T-cell (primary cell): ENCODE measurements at places on chromosomes 2 and 18. TPM values are rescaled to one million over a fixed set of nuclear protein-coding genes. Genes with fewer than 3 reads are reported as not detected.

GRCh38 chr2:196344397-196344796 is 173.0 kb upstream of the STK17B start:
- H3K27ac ChIP-seq, result no peak overlapping the region
- no peaks in the 10 kb centered on the region for H3K4me1 ChIP-seq
- H3K36me3 ChIP-seq, result no peaks in the 10 kb centered on the region
- DNase-seq, result no peak

SLC4A3 gene
- 0.13 TPM for total RNA-seq

DNA sequence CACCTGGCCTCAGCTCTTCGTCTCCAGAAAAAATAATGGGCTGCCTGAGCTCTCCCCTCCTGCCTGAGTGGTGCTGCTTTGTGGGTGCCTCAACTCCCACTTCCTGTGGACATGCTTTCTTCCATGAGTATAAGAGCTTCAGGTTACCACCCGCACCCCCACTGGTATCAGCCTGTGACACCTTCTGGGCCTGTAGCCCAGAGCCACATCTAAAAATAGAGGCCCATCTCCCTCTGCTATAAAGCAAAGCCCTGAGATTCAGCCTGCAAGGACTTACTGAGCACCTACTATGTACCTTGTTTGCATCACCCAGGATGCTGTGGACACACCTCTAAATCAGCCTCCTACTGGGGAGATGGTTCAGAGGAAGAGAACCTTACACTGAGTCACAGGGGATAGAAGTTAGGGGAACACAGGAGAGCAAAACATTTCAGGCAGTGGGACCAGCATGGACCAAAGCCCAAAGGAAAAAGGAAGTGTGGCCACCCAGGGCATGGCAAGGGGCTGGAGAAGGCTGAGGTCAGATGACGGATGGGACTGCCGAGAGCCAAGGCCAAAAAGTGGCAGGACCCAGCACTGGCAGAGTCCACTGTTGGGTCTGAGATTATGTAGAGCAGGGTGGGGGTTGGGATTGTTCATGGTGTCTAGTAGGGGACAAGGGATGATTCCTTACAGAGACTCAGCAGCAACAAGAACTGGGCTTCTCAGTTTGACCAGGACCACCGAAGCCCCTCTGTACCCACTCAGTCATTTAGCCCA is 123.7 kb upstream of the PPP1CB start:
- no peak overlapping the region for H3K4me3 ChIP-seq
- no peaks in the 10 kb centered on the region for H3K36me3 ChIP-seq
- H3K27me3 ChIP-seq, result no peaks in the 10 kb centered on the region
- peaks cover 50% of the 10 kb centered on the region for H3K4me1 ChIP-seq

- no peak for DNase-seq
- no peak overlapping the region for H3K4me3 ChIP-seq
- no peaks in the 10 kb centered on the region for H3K27me3 ChIP-seq
- H3K36me3 ChIP-seq, result no peaks in the 10 kb centered on the region
Measured at GRCh38 chr2:221402072-221402471, 170.0 kb downstream of the EPHA4 start.

PSME4 gene
- total RNA-seq, result 40.5 TPM

- H3K27ac ChIP-seq, result no peak overlapping the region
- DNase-seq, result no peak
- no peaks in the 10 kb centered on the region for H3K27me3 ChIP-seq
Measured at GRCh38 chr18:48545757-48546321, 7.0 kb downstream of the CTIF start.

NMUR1 gene
- 3.0 TPM for total RNA-seq

GPR17 gene
- total RNA-seq, result not detected

DNA sequence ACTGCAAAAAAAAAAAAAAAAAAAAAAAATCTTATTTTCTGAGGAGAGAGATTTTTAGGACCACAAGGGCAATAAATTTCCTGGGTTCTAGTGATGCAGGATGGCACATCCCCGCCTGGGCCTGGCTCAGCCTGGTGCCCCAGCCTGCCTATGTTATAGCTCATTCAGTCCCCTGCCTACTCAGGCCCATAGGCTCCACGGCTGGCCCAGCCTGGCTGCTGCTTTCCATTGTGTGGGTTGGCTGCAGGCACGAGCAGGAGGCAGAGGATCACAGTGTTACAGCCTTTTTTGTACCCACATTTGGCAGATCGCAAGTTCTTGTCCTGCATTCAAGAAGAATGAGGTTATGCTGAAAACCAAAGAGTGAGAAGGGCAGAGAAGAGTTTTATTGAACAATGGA is 2.8 kb upstream of the SULT6B1 start:
- no peak overlapping the region for H3K27ac ChIP-seq
- H3K4me1 ChIP-seq, result peaks cover 6% of the 10 kb centered on the region
- H3K27me3 ChIP-seq, result no peaks in the 10 kb centered on the region
- no peak for DNase-seq
- no peaks in the 10 kb centered on the region for H3K36me3 ChIP-seq

GRCh38 chr2:173027181-173028128 is 48.2 kb upstream of the MAP3K20 start:
- H3K4me3 ChIP-seq, result no peak overlapping the region
- H3K27me3 ChIP-seq, result no peaks in the 10 kb centered on the region
- H3K27ac ChIP-seq, result no peak overlapping the region
- H3K4me1 ChIP-seq, result no peaks in the 10 kb centered on the region
- DNase-seq, result peak; percentile 66

DNA sequence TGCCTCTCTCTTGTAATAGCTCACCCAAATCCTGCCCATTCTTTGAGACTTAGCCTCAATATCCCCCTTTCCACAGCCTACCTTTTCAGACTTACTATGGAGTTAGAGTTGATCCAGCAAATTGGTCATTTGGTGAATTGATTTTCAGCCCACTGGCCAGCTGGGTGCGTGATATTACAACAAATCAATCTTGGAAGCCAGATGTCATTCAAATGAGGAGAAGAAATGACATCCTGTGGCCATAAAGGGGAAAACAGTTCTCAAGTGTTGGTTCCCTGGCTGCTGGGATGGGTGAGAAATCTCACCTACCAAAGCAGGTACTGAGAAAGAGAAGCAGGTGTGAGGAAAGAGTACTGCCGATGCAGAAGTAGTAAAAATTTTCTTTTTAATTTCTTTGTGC is 36.7 kb upstream of the FOXI3 start:
- no peaks in the 10 kb centered on the region for H3K36me3 ChIP-seq
- no peak overlapping the region for H3K27ac ChIP-seq
- DNase-seq, result no peak
- no peaks in the 10 kb centered on the region for H3K4me1 ChIP-seq

- peaks cover 2% of the 10 kb centered on the region for H3K4me1 ChIP-seq
- H3K27ac ChIP-seq, result no peak overlapping the region
- peaks cover 3% of the 10 kb centered on the region for H3K27me3 ChIP-seq
- no peak for DNase-seq
- H3K36me3 ChIP-seq, result no peaks in the 10 kb centered on the region
Measured at GRCh38 chr2:91477731-91478672, 2786.5 kb downstream of the RPIA start.

DNA sequence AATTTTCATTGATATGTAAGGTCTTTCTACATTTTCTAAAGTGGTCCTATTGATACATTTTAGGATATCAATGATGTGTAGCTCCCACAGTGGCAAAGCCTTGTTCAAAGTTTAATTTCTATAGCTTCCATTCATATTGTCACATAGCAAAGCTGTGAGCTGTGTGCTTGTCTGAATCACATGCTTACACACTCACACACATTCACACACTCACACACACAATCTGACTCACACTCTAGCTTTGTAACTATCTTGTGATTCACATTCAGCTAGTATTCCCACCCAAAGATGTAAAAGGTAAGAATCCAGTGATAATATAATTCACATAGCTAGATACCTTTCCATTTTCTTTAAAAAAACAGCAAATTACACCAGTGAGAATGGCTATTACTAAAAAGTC is 58.7 kb downstream of the MAPRE2 start:
- no peak overlapping the region for H3K27ac ChIP-seq
- H3K27me3 ChIP-seq, result no peaks in the 10 kb centered on the region
- no peaks in the 10 kb centered on the region for H3K4me1 ChIP-seq
- H3K4me3 ChIP-seq, result no peak overlapping the region
- no peaks in the 10 kb centered on the region for H3K36me3 ChIP-seq

DNA sequence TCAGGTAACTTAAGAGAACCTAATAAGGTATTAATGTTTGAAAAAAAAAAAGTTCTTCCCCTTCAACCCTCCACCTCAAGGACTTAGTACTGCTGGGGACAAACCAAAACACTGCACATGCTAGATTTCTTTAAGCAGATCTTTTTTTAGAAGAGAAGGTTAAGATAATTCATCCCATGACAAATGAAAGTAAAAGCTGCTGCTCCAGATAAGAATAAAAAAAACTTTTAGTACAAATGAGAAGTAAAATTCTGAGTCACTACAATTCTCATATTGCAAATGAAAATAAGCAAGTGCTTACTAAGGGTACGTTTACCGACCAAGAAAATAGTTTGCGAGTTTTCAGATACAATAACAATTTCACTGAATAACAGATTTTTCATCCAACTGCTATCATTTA is 8.9 kb downstream of the STAM2 start:
- H3K36me3 ChIP-seq, result no peaks in the 10 kb centered on the region
- no peaks in the 10 kb centered on the region for H3K4me1 ChIP-seq
- H3K27me3 ChIP-seq, result no peaks in the 10 kb centered on the region
- DNase-seq, result no peak
- no peak overlapping the region for H3K27ac ChIP-seq

AFTPH gene
- total RNA-seq, result 33.4 TPM

SIGLEC15 gene
- total RNA-seq, result not detected

GRCh38 chr18:79803611-79804051 is 5.9 kb downstream of the KCNG2 start:
- no peak overlapping the region for H3K4me3 ChIP-seq
- peaks cover 2% of the 10 kb centered on the region for H3K4me1 ChIP-seq
- no peaks in the 10 kb centered on the region for H3K36me3 ChIP-seq
- no peak for DNase-seq
- H3K27me3 ChIP-seq, result no peaks in the 10 kb centered on the region

GRCh38 chr2:135132314-135132713 is 80.2 kb downstream of the RAB3GAP1 start:
- no peak for DNase-seq
- no peaks in the 10 kb centered on the region for H3K27me3 ChIP-seq
- no peak overlapping the region for H3K4me3 ChIP-seq
- no peak overlapping the region for H3K27ac ChIP-seq

DNA sequence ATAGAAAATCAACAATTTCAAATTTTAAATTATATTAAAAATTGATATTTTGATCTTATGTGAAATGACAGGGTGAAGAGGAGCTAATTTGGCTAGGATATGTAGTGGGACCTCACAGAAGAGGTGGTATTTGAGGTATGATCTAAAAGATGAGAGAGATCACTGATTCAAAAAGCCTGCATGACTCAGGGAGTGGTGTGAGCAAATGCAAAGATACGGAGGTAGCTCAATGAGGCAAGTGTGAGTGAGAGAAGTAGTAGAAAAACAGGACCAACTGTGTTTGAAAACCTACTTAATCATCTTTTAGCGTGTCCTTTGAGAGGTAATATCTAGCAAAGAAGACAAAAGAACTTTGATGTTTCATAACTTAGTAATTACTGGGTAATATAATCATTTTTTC is 557.5 kb downstream of the DSC3 start:
- H3K4me1 ChIP-seq, result no peaks in the 10 kb centered on the region
- H3K4me3 ChIP-seq, result no peak overlapping the region
- no peak for DNase-seq
- no peak overlapping the region for H3K27ac ChIP-seq

DNA sequence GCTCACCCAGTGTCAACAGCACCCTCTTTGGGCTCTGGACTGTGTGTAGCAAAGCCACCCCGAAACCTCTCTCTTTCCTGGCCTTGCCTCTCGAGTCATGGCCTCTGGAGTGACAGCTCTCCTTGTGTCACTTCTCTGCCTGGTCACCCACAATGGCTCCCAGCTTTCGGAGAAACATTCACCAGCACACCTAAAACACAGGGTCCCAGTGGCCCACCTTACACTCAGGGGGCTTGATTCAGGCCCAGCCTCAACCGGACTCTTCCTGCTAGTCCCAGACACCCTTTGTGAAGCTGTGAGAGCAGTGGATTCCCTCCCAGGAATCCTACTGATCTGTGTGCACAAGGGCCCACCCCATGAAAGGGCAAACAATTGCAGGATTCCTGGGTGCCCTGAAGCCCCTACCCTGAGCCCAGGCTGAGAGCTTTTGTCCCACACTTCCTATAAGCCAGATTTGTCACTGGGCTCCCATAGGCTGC is 137.2 kb upstream of the HAAO start:
- peaks cover 9% of the 10 kb centered on the region for H3K27me3 ChIP-seq
- no peaks in the 10 kb centered on the region for H3K4me1 ChIP-seq
- no peaks in the 10 kb centered on the region for H3K36me3 ChIP-seq
- no peak for DNase-seq
- H3K27ac ChIP-seq, result no peak overlapping the region

- DNase-seq, result no peak
- H3K4me1 ChIP-seq, result no peaks in the 10 kb centered on the region
- H3K27me3 ChIP-seq, result peaks cover 9% of the 10 kb centered on the region
Measured at GRCh38 chr2:160005908-160006307, 56.5 kb downstream of the PLA2R1 start.

TCF23 gene
- not detected for total RNA-seq

DNA sequence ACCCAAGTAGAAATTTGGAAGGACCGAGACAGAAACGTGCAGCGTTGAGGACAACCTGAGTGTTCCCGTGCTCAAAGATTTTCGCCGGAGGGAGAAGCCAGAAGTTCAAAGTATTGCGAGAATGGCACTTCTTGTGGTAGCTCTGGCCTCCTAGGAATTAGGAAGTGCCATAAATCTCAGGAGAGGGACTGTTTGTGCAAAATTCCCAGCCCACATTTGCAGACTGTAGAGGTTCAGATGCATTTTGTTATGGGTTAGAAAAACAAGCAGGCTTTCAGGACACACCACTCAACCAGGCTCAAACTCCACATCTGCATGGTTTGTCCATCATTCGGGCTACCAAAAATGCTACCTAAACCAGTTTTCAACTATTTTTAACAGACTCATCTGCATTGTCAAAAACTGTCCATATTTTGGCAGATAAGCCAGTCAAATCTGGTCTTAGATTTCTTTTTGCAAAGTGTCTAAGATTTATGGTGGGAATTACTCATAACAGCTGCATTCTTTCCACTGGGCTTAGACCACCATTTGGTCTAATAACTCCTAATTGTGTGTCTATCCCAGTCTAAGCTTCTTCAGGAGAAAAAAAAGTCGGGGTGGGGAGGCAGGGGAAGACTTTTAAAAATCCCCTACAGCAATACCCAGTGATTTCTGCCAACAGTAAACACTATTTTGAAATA is 422.9 kb downstream of the ARHGAP15 start:
- no peaks in the 10 kb centered on the region for H3K27me3 ChIP-seq
- DNase-seq, result no peak
- H3K36me3 ChIP-seq, result peaks cover 14% of the 10 kb centered on the region

GRCh38 chr18:60753753-60754152 is 381.2 kb upstream of the MC4R start:
- no peaks in the 10 kb centered on the region for H3K36me3 ChIP-seq
- no peaks in the 10 kb centered on the region for H3K4me1 ChIP-seq
- H3K27me3 ChIP-seq, result no peaks in the 10 kb centered on the region
- no peak for DNase-seq
- no peak overlapping the region for H3K27ac ChIP-seq
- no peak overlapping the region for H3K4me3 ChIP-seq

KIAA2012 gene
- not detected for total RNA-seq

GRCh38 chr2:148875387-148876051 is 492 bp downstream of the KIF5C start:
- DNase-seq, result peak; percentile 3
- H3K27ac ChIP-seq, result no peak overlapping the region
- peaks cover 7% of the 10 kb centered on the region for H3K4me1 ChIP-seq
- peaks cover 21% of the 10 kb centered on the region for H3K27me3 ChIP-seq
- H3K36me3 ChIP-seq, result no peaks in the 10 kb centered on the region
- H3K4me3 ChIP-seq, result peak overlapping the region; percentile 62

GRCh38 chr2:41723526-41723925 is 324.3 kb upstream of the PKDCC start:
- no peaks in the 10 kb centered on the region for H3K36me3 ChIP-seq
- H3K4me3 ChIP-seq, result no peak overlapping the region
- H3K27me3 ChIP-seq, result no peaks in the 10 kb centered on the region
- no peak overlapping the region for H3K27ac ChIP-seq
- no peaks in the 10 kb centered on the region for H3K4me1 ChIP-seq
- no peak for DNase-seq
